ENCODE measurements at places on chromosomes 6 and 20.
A peak's percentile ranks its signal among the peaks of the same experiment; 100 is the strongest.

- DNase-seq: no peak
Measured at GRCh38 chr6:71399279-71399678, 110.7 kb downstream of the OGFRL1 start.

DNA sequence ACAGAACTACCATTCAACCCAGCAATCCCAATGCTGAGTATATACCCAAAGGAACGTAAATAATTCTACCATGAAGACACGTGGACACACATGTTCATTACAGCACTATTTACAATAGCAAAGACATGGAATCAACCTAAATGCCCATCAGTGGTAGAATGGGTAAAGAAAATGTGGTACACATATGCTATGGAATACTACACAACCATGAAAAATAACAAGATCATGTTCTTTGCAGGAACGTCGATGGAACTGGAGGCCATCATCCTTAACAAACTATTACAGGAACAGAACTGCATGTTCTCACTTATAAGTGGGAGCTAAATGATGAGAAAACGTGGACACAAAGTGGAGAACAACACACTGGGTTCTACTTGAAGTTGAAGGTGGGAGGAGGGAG, 22.4 kb upstream of the ELOVL4 start:
- no peak for DNase-seq

- no peak for DNase-seq
Measured at GRCh38 chr20:47875297-47876025, 90.2 kb upstream of the SULF2 start.

GRCh38 chr6:156727715-156728385, 49.3 kb upstream of the ARID1B start:
- no peak for DNase-seq

- DNase-seq: no peak
Measured at GRCh38 chr20:57245997-57246396, 20.4 kb downstream of the BMP7 start.

DNA sequence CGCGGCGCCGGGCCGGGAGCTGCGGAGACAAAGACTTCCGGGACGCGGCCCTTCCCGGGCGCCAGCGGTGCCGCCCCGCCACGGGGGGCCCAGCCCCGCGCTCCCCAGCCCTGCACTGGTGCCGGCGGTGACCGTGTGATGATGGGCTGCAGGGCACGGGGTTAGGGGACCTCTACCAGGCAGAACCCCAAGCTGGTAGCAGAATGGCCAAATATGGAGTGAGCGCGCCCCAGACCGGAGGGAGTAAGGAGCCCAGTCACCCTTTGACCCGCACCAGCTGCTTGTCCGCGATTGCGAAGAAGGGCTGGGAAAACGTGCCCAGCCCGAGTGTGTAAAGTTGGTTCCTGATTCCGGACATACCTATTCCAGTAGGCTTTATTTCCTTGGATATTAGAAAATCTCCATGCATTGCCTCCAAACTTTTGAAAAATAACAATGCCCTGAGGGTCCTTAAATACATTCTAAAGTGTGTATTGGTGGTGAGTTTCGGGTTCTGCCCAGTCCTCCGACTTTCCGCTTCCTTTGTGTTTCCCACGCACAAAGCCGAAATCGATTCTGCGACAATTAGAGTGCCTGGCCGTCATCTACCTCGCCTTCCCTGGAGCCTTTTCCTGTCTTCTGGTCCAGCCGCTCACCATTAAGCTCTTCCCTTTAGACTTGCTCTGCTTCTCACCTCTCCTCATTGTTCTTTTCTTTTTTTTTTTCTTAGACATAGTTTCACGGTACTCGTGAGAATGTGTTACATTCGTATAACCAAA, 1.1 kb downstream of the ABRACL start:
- DNase-seq: peak; percentile 38

DNA sequence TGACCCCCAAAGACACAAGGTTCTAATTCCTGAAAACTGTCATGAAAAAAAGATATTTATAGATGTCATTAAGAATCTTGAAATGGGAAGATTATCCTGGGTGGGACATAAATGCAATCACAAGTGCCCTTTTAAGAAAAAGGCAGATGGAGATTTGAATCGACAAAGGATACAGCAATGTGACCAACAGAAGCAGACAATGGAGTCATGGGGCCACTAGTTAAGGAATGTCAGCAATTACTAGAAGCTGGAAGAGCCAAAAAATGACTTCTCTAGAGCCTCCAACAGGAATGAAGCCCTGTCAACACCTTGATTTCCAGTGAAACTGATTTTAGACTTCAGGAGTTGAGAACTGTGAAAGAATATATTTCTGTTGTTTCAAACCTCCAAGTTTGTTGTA, 448.5 kb downstream of the MEI4 start:
- no peak for DNase-seq

DNA sequence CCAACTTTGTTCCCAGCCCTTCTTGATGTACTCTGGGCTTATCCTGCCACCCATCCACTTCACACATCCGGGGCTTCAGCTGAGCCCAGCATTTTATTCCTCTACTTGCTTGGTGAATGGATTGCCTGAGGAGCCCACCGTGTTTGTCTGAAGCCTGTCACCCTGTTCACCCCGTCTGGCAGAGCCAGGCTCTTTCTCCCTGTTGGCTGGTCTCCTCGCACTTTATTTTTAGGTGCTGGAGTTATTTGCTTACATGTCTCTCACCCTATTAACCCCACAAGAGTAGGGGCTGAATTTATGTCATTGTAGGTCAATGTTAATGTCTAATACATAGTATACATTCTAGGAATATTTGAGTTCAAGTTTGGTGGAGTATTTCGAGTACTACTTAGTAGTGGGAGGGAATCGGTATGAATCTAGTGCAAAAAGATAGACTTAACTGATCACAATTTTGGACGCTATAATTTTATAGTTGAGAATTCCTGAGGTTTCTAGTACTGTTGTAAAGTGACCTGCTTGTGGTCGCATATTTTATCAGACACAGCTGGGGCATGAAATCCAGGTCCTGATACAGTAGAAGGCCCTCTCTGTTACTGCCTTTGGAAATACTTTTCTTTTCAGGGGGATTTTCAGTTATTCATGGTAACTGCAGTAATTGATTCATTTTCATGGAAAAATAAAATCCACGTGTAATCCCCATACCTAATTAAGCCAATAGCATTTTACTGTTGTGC, 10.8 kb downstream of the JARID2 start:
- no peak for DNase-seq

GRCh38 chr6:22451962-22452361, 117.4 kb upstream of the HDGFL1 start:
- DNase-seq: no peak

GRCh38 chr6:50030777-50031562, 9.2 kb upstream of the DEFB110 start:
- no peak for DNase-seq

DNA sequence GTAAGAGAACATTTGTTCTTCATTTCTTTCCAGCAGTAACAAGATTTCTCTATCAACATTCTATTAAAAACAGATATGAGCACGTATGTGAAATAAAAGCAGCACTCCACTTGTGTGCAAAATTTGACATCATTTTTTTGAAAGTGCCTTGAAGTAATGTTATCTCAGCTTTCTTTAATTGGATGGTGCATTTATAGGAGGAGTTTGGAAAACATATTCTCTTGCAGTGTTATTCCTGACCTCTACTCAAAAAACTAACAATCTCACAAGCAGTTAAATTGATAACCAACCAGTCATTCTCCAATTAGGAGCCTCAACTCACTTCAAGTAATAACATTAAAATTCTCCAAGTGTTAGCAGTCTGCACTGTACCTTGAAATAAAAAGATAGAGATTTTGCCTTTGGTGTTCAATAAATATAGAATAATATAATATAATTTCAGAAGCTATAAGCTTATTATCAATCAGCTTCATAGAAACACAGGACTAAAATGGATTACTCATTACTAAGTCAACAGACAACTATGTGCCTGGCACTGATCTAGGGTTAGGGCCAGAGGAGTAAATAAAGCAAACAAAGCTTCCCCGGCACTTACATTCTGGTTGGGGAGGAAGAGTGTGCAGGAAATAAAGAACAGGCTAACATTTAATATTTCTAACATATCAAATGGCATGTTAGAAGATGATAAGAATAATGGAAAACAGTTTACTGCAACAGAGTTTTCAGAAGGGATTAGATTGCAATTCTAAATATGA, 149.0 kb upstream of the SGK1 start:
- no peak for DNase-seq

DNA sequence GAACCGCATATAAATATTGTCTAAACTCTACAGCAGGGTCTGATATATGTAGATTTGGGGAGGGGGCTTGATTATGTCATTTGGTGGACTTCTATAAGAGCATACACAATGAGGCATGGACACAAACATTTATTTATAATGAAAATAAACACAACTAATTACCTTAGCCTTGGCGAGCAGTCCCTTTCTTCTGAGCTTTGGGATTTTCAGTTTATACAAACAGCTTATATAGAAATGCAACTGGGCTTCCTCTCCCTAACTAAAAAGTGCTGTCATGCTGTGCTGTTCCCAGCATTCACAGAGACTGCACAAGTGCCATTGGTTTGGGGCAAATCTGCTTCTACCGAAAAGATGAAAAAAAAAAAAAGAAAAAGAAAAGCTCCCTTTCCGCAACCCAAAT, 69.9 kb downstream of the AKAP12 start:
- no peak for DNase-seq

DNA sequence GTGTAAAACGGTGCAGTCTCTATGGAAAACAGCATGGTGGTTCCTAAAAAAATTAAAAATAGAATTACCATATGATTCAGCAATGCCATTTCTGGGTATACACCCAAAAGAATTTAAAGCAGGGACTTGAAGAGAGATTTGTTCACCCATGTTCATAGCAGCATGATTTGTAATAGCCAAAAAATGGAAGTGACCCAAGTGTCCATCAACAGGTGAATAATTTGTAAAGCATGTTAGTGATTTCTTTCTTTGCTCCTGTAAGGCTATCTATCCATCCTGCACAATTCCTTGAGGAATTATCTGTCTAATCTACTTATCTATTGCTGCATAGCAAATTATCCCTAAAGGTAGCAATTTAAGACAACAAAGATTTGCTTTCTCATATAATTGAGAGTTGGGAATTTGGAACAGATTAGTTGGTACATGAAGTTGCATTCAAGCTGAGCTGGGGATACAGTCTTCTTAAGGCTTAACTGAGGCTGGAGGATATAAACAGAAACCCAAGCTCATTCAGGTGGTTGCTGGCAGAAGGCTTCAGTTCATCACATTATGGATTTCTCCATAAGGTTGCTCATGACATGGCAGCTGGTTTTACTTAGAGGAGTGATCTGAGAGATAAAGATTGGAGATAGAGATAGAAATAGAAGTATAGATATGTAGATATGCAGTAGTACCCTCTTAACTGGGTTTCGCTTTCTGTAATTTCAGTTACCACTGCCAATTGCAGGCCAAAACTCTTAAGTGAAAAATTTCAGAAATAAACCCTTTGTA, 62.0 kb downstream of the IL22RA2 start:
- no peak for DNase-seq

- no peak for DNase-seq
Measured at GRCh38 chr6:109508166-109508860, 25.3 kb upstream of the ZBTB24 start.

DNA sequence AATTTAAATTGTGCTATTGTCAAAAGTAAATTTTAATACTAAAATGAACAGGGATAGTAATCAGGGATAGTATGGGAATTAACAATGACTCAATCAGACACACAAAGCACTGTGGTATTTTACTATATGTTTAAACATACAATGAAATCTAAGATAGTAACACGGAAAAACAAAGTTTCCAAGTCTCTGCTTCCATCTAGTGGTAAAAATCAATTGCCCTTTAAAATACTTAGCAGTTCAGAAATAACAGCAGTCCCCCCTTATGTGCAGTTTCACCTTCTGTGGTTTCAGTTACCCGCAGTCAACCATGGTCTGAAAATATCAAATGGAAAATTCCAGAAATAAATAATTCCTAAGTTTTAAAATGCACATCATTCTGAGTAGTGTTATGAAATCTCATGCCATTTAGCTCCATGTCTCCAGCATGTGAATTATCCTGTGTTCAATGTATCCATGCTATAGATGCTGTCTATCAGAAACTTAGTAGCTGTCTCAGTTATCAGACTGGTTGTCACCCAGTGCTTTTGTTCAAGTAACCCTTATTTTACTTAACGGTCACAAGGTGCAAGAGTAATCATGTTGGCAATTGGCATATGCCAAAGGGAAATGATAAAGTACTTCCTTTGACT, 58.5 kb downstream of the AHI1 start:
- no peak for DNase-seq

- no peak for DNase-seq
Measured at GRCh38 chr6:104402572-104402971, 457.1 kb downstream of the HACE1 start.

GRCh38 chr6:169885131-169885530, 133.7 kb downstream of the ERMARD start:
- DNase-seq: no peak

DNA sequence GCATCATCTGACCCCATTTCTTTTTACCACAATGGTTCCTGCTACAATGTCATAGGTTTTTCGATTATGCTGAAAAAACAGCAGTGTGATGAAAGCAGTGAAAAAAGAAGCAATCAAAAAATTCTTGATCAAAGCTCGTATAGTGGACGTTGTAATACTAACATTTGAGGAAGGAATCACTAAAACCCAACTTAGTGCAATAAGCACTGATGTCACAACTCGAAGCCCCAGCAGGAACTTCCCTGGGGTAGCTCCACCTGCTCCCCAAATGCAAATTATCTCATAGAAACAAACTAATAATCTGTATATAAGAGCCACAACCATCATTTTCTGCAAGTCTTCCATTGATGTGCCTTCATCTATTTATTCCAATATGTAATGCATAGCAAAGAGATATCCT, 285.6 kb upstream of the SGK1 start:
- no peak for DNase-seq

DNA sequence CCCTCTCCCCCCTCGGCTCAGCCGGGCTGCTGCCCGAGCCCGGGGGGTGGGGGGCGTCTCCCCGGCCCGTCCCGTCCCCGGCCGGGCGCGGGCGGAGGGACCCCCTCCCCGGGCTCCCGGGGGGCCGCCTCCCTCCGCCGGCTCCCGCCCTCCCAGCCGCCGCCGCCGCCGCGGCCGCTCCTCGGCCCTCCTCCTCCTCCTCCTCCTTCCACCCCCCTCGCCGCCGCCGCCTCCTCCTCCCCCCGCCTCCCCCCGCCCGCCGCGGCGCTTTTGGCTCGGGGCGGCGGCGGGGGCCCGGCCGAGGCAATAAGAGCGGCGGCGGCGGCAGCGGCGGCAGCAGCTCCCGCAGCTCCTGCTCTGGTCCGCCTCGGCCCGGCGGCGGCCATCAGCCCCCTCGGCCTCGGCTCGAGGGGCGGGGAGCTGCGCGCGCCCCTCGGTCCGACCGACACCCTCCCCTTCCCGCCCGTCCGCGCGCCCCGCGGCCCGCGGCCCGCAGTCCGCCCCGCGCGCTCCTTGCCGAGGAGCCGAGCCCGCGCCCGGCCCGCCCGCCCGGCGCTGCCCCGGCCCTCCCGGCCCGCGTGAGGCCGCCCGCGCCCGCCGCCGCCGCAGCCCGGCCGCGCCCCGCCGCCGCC, 38.7 kb downstream of the GNAS start:
- DNase-seq: peak; percentile 74

All from prostate gland (tissue), 2 donors.